ENCODE measurements at places on chromosomes 2 and 18.

GRCh38 chr18:73923866-73924265 lies 223.8 kb downstream of the FBXO15 start:
- DNase-seq: no peak

DNA sequence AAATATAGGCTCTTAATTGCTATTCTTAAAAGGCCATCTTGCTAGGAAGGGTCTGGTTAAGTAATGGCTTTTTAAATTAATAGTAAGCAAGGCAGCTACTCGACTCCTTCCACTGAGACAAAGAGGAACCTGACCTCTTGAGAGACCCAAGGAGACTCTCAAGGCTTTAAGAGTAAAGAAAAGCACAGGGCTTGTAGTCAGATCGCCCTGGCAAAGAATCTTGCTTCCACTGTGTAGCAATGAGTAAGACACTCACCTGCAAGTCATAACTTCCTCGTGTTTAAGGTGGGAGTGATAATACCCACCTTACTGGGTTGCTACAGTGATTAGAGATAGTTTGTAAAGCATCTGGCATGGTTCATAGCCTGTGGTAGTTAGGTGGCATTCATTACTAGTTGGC lies 274.5 kb downstream of the TSN start:
- no peak for DNase-seq

DNA sequence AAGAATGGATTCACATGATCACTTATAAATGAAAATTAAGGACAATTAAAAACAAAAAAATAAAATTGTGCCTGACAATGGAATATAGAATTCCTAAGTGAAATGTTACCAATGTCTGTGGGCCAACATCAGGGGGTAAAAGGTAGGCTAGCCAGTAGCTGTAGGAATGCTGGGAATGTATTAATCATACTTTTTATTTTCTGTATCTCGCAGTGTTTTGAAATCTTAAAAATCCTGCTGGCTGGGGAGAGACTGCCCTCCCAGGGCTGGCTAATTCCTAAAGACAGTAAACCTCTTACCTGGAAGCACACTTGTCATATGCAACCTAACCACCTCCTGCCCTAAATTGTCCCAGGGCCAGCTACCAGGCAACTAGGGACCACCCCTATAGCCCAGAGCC lies 69.8 kb downstream of the REV1 start:
- DNase-seq: no peak

- no peak for DNase-seq
Observed at GRCh38 chr2:167761465-167762136, 485.8 kb downstream of the STK39 start.

- DNase-seq: no peak
Observed at GRCh38 chr2:150644298-150645067, 157.0 kb upstream of the RND3 start.

DNA sequence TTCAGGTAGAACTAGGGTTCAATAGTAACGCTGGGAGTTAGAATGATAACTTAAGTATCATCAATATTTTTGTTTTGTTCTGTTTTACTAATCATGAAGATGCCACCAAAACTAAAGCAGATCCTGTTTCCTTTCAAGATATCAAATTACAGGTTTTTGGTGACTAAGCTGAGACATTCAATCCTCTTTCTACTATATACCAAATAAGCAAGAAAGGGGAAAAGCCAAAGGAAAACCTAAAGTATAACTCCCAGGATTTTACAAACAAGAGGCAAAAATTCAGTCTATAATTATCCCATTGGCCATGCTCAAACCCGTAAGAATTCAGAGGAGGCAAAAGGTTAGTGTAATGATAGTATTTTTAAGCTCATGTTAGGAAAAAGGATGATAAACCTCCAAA lies 175.2 kb upstream of the CCDC150 start:
- no peak for DNase-seq

DNA sequence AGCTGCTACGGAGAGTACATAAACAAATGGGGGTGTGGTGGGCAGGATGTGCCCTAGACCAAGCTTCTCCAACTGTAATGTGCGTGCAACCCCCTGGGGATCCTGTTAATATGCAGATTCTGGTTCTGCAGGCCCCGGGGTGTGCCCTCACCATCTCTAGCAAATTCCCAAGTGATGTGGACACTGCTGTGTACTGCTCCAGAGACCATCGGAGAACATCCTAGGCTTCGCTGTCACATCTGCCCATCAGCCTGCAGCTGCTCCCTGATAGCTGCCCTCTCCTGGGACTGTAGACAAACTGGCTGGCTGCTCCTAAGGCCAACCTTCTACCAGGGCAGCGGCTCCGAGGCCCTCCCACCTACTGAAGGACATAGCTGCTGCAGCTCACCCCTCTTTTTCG lies 3.2 kb downstream of the HS1BP3 start:
- no peak for DNase-seq

GRCh38 chr2:232042911-232043574 lies 81.5 kb downstream of the DIS3L2 start:
- no peak for DNase-seq

DNA sequence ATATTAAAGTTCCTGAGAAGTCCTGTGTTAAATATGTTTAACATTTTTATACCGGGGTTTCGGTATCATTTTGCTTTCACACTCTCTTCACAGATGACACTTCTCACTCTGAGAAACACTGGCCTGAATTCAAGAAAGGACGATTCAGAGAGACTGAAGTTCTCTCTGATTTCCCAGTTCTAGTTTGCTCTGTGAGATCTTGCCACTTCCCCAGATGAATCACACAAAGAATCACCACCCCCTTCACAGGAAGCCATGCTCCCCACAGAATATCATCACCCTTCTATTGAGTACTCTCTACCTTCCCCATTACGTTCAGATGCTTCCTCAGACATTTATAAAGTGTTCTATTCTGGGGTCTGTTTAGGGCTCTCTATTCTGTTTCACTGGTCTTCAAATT lies 16.1 kb upstream of the CD207 start:
- DNase-seq: no peak

DNA sequence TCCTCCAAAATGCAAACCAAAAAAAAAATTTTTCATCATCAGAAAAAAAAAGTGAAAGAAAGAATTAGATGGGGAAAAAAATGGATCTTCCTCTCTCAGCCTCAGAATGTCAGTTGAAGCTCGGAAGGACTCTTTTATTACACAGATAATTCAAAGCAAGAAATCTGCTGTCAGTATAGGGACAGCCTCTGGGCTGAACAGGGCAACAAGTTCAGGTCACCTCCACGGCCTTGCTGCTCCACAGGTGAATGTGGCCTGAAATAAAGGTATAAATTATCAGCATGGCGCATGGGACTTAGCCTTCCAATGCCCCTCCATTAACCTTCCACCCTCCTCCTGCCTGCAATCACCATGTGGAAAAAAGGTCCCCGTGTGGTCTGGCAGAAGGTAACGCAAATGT lies 316.8 kb upstream of the POU3F3 start:
- DNase-seq: no peak

GRCh38 chr2:203061346-203061745 lies 46.7 kb downstream of the NBEAL1 start:
- DNase-seq: no peak
